ENCODE measurements at places on chromosomes 2 and 18. TPM values are rescaled to one million over a fixed set of nuclear protein-coding genes. Genes with fewer than 3 reads are reported as not detected.
A peak's percentile ranks its signal among the peaks of the same experiment; 100 is the strongest.

DNA sequence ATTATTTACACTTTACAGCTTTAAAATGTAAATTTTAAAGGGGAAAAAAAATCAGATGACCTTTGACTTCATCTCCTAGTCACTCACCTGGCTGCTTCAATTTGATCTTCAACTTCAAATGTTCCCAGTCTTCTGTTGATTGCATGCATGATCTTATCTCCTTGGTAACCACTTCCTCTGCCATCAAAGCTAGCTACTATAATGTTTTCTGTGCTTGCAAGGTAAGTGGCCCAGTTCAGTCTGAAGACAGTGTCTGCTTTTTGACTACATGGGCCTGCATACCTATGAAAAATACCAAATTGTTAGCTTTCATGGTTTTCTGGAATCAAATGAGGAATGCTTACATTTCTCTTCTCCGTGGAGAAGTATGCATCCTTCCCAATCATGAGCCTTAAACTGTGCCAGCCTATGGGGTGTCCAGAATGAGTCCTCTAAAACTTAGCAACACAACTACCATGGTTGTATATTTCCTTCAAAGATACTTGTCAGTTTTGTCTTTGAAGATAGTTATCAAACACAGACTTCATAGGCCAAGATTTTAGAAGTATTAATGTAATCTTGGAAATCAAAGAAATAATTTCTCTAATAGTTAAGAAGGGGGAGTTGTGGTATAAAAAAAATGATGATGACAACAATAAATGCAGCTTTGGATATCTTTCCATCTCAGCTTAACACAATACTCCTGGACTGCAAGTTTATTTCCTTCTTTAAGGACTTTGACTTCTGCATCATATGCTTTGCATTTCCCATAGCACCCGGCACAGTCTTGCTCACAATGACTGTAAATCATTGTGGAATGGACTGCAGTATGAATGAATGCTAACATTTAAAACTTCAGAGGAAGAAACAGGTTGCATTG is 62.1 kb downstream of the DPP4 start:
- H3K27ac ChIP-seq: no peak overlapping the region
- no peak for DNase-seq
- no peaks in the 10 kb centered on the region for H3K27me3 ChIP-seq
- no peaks in the 10 kb centered on the region for H3K36me3 ChIP-seq

GRCh38 chr2:65649811-65650589 is 217.6 kb upstream of the SPRED2 start:
- DNase-seq: no peak
- H3K4me3 ChIP-seq: no peak overlapping the region
- H3K27ac ChIP-seq: no peak overlapping the region
- no peaks in the 10 kb centered on the region for H3K4me1 ChIP-seq

DNA sequence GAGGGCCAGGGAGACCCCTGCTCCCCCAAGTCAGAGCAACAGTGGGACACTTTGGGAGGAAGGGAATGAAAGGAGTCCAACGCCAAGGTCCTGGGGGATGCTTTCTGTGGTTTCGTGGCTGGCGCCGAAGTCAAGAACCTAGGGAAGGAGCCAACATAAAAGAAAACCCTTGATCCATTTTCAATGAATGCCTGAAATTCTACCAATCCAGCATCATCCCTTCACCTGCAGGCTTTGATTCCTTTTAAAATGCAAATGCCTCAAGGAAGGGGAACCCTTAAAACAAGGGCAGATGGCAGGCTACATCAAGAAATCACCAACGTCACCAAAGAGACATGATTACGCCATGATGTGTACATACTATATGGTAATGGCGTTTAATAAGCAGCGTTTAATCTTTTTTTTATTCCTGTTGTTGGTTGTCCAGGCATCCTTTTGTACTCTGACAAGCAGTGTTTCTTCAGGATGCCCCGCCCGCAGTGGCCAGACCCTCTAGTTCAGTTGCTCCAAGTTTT is 123.3 kb upstream of the SLC1A4 start:
- H3K4me3 ChIP-seq: peak overlapping the region; percentile 62
- H3K4me1 ChIP-seq: peaks cover 19% of the 10 kb centered on the region
- no peaks in the 10 kb centered on the region for H3K36me3 ChIP-seq
- no peak for DNase-seq
- no peak overlapping the region for H3K27ac ChIP-seq
- H3K27me3 ChIP-seq: no peaks in the 10 kb centered on the region

DNA sequence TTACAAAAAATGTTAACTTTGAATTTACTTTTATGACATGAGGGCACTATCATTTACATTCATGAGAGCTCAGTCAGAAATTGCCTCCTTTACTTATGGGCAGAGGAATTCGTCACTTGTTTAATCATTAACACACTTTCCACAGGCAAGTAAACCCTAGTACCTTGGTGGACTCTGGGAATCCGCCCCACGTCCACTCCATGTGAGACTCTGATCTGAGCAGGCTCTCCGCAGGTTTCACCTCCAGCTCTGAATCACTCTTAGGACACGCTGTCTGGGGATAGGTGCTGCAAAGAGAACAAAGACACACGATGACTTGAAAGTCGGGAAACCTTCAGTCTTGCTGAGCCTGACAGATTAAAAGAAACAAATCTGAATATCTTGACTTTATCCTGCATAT is 73.6 kb downstream of the LPIN2 start:
- no peak overlapping the region for H3K27ac ChIP-seq
- no peaks in the 10 kb centered on the region for H3K27me3 ChIP-seq
- DNase-seq: no peak
- H3K36me3 ChIP-seq: peaks cover 19% of the 10 kb centered on the region
- no peak overlapping the region for H3K4me3 ChIP-seq
- H3K4me1 ChIP-seq: no peaks in the 10 kb centered on the region

Gene FHOD3
- total RNA-seq: 30.0 TPM

Gene HNMT
- 61.6 TPM for total RNA-seq

Gene DTNA
- 90.4 TPM for total RNA-seq

Gene TMEM178A
- 13.6 TPM for total RNA-seq

Gene TNS1
- 54.3 TPM for total RNA-seq

Gene COL4A4
- 1.7 TPM for total RNA-seq

All from spinal cord (tissue), 10 donors.